ENCODE measurements at places on chromosomes 1 and 21. TPM values are rescaled to one million over a fixed set of nuclear protein-coding genes. Genes with fewer than 3 reads are reported as not detected.

The SERTAD4 gene
- 71.7 TPM for total RNA-seq

The APCS gene
- total RNA-seq = not detected

The KIF2C gene
- total RNA-seq = 6.2 TPM

The ANKRD65 gene
- total RNA-seq = not detected

The SOX13 gene
- total RNA-seq = 9.1 TPM

The GSTM5 gene
- total RNA-seq = not detected

The NPHS2 gene
- not detected for total RNA-seq

The MCOLN3 gene
- total RNA-seq = not detected

The SLC50A1 gene
- 37.9 TPM for total RNA-seq

The HSD3B1 gene
- total RNA-seq = not detected

The HUNK gene
- total RNA-seq = 0.92 TPM

The MAP3K21 gene
- 0.17 TPM for total RNA-seq

The SF3B4 gene
- total RNA-seq = 54.7 TPM

The THEM5 gene
- not detected for total RNA-seq

The OR2T33 gene
- total RNA-seq = not detected

The IKBKE gene
- 10.5 TPM for total RNA-seq

- H3K27ac ChIP-seq = no peak overlapping the region
- H3K4me1 ChIP-seq = no peaks in the 10 kb centered on the region
- H3K27me3 ChIP-seq = peaks cover 8% of the 10 kb centered on the region
- no peak overlapping the region for H3K4me3 ChIP-seq
Measured at GRCh38 chr1:9093581-9093980, 24.1 kb upstream of the SLC2A5 start.

GRCh38 chr1:73998348-73998959, 199.5 kb downstream of the LRRIQ3 start:
- no peak for DNase-seq
- H3K36me3 ChIP-seq = no peaks in the 10 kb centered on the region
- no peak overlapping the region for H3K4me3 ChIP-seq
- H3K27me3 ChIP-seq = peaks cover 14% of the 10 kb centered on the region
- no peak overlapping the region for H3K27ac ChIP-seq
- no peaks in the 10 kb centered on the region for H3K4me1 ChIP-seq

GRCh38 chr1:108125312-108126138, 74.6 kb downstream of the SLC25A24 start:
- peaks cover 2% of the 10 kb centered on the region for H3K27me3 ChIP-seq
- no peak overlapping the region for H3K27ac ChIP-seq
- H3K4me3 ChIP-seq = no peak overlapping the region

- DNase-seq = no peak
- no peaks in the 10 kb centered on the region for H3K27me3 ChIP-seq
- H3K36me3 ChIP-seq = peaks cover 9% of the 10 kb centered on the region
- no peak overlapping the region for H3K27ac ChIP-seq
Measured at GRCh38 chr1:23810818-23811540, 10.4 kb upstream of the GALE start.

- peaks cover 12% of the 10 kb centered on the region for H3K4me1 ChIP-seq
- DNase-seq = no peak
- H3K36me3 ChIP-seq = peaks cover 8% of the 10 kb centered on the region
- no peaks in the 10 kb centered on the region for H3K27me3 ChIP-seq
- H3K4me3 ChIP-seq = no peak overlapping the region
Measured at GRCh38 chr1:40627987-40628902, 37.2 kb downstream of the RIMS3 start.

DNA sequence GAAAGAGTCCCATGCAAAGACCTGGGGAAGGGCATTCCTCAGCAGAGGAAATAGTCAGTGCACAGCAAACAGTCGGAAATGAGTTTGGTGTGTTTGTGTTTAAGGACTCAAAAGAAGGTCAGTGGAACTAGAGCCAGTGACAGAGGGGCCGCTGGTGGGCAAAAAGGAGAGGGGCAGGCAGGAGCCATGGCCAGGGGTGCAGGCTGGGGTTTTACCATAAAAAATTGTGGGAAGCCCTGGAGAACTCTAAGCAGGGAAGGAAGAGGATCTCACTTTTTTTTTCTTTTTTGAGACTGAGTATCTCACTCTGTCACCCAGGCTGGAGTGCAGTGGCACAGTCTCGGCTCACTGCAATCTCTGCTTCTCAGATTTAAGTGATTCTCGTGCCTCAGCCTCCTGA, 33.7 kb upstream of the TARDBP start:
- peaks cover 40% of the 10 kb centered on the region for H3K4me1 ChIP-seq
- peaks cover 11% of the 10 kb centered on the region for H3K27me3 ChIP-seq

DNA sequence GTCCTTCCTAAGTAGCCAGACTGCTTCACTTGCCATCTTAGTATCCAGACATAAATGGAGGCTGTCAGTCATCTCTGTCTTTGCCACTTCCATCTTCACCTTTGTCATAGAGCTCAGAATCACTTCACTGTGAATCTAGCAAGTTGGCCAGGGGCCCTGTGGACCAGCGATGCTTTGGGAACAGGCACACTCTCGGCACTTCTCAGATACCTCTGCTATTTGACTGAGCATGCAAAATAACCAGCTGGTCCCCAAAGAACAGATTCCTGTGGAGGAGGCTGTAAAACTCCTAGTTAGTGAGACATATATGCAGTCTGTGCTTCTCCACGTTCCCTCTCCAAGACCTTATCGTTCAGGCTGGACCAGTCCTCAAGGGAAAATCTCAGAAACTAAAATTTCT, 76.8 kb upstream of the COA6 start:
- no peak overlapping the region for H3K4me3 ChIP-seq
- no peak overlapping the region for H3K27ac ChIP-seq
- peaks cover 26% of the 10 kb centered on the region for H3K27me3 ChIP-seq
- H3K4me1 ChIP-seq = no peaks in the 10 kb centered on the region

DNA sequence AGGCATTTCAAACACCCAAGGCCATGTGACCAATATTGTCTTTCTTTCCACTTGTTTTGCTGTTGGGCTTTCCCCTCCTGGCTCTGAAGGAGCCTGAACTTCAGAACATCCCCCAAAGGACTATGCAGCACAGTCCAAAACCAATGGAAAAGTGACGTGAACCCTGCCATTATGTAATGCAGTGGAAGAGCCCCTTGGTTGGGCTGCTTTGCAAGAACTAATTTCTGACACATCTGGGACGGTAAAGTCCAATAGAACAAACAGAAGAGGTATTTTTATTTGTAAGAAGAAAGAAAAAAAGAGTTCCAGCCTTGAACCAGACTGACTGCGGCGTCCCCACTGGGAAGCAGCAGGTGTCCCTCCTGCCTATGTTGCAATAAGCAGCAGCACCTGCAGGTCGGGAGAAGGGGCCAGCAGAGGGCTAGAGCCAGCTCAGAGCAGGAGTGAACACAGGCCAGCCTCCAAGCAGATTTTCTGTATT, 116.7 kb downstream of the CDC7 start:
- H3K4me1 ChIP-seq = peaks cover 4% of the 10 kb centered on the region
- H3K27ac ChIP-seq = no peak overlapping the region
- DNase-seq = no peak
- H3K4me3 ChIP-seq = no peak overlapping the region
- peaks cover 3% of the 10 kb centered on the region for H3K36me3 ChIP-seq
- H3K27me3 ChIP-seq = peaks cover 14% of the 10 kb centered on the region

GRCh38 chr21:25176637-25177412, 430.5 kb downstream of the MRPL39 start:
- H3K36me3 ChIP-seq = no peaks in the 10 kb centered on the region
- H3K27me3 ChIP-seq = no peaks in the 10 kb centered on the region
- no peaks in the 10 kb centered on the region for H3K4me1 ChIP-seq
- no peak for DNase-seq
- H3K4me3 ChIP-seq = no peak overlapping the region

- H3K4me1 ChIP-seq = peaks cover 56% of the 10 kb centered on the region
- peak; percentile 96 for DNase-seq
- peak within 1 kb of the TSS; percentile 98 for H3K27ac ChIP-seq
- peak within 1 kb of the TSS; percentile 97 for H3K4me3 ChIP-seq
Measured at GRCh38 chr1:31938184-31938975, at the start of gene PTP4A2. Gene PTP4A2 (minus strand): TSS chr1:31938368. CDS start chr1:31919065, 19,303 bp downstream.

GRCh38 chr1:238624776-238625175, 734.1 kb upstream of the ZP4 start:
- H3K4me3 ChIP-seq = no peak overlapping the region
- H3K4me1 ChIP-seq = peaks cover 9% of the 10 kb centered on the region
- DNase-seq = no peak
- no peak overlapping the region for H3K27ac ChIP-seq

DNA sequence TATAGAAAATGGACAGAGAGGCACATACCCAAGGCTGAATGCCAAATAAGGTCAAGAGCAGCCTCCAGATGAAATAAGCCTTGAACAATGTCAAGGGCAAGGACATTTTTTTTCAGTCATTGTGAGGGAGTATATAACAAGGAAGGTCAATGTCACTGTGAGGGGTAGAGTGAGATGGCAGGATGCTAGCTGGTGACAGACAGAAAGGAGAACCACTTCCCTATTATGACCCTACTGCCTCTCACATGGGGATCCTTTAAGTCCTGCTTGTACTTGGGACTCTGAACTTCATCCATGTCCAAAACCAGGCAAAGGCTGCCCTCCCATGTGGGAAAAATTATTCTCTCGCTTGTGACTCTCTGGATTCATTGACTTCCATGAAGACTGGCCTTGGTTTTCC, 119.5 kb upstream of the COA6 start:
- H3K27me3 ChIP-seq = peaks cover 1% of the 10 kb centered on the region
- no peak overlapping the region for H3K27ac ChIP-seq
- no peaks in the 10 kb centered on the region for H3K4me1 ChIP-seq
- no peak overlapping the region for H3K4me3 ChIP-seq
- no peak for DNase-seq

GRCh38 chr1:39625462-39626273, 13.8 kb downstream of the HEYL start:
- H3K27ac ChIP-seq = peak overlapping the region; percentile 95
- H3K4me1 ChIP-seq = peaks cover 57% of the 10 kb centered on the region
- H3K4me3 ChIP-seq = peak overlapping the region; percentile 52
- no peak for DNase-seq
- no peaks in the 10 kb centered on the region for H3K27me3 ChIP-seq

- H3K4me1 ChIP-seq = no peaks in the 10 kb centered on the region
- DNase-seq = no peak
- no peaks in the 10 kb centered on the region for H3K27me3 ChIP-seq
- H3K36me3 ChIP-seq = no peaks in the 10 kb centered on the region
Measured at GRCh38 chr1:166082601-166083000, 84.2 kb downstream of the FAM78B start.

- H3K4me1 ChIP-seq = peaks cover 14% of the 10 kb centered on the region
- no peaks in the 10 kb centered on the region for H3K27me3 ChIP-seq
Measured at GRCh38 chr1:21696931-21697330, 27.8 kb upstream of the RAP1GAP start.

DNA sequence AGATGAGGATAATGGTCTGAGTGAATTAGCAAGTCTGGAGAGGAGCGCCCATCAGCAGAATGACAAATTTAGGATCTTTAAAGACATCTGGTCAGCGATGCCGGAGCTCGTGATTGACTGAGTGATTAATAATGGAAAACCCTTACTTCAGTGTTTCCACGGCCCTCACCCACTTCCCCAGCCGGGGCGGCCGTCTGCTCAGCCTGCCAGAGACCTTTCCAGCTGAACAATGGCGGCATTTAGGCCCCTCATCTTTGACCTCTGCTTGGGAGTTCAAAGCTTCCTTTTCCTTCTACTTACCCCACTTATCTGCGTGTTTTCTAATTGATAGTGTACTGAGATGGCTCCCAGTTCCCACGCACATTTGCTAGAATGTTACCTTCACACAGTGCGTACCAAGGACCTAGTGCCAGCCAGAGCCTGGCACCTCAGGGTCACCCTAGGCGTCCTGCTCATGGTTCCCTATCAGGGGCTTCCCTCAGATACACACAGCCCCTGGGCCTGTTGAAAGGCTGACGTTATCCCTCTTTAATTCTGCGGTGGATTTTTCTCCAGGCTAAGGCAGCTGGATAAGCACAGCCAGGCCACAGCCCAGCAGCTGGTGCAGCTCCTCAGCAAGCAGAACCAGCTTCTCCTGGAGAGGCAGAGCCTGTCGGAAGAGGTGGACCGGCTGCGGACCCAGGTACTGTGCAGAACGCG, 232.8 kb downstream of the SDCCAG8 start:
- no peaks in the 10 kb centered on the region for H3K27me3 ChIP-seq
- H3K27ac ChIP-seq = no peak overlapping the region
- no peak overlapping the region for H3K4me3 ChIP-seq
- peaks cover 1% of the 10 kb centered on the region for H3K36me3 ChIP-seq
- no peak for DNase-seq

- H3K27me3 ChIP-seq = no peaks in the 10 kb centered on the region
- no peaks in the 10 kb centered on the region for H3K36me3 ChIP-seq
- no peak for DNase-seq
- no peak overlapping the region for H3K4me3 ChIP-seq
- no peak overlapping the region for H3K27ac ChIP-seq
Measured at GRCh38 chr1:5239911-5240310, 585.5 kb downstream of the AJAP1 start.

- H3K27me3 ChIP-seq = peaks cover 30% of the 10 kb centered on the region
- no peak overlapping the region for H3K27ac ChIP-seq
- DNase-seq = no peak
- peaks cover 2% of the 10 kb centered on the region for H3K36me3 ChIP-seq
Measured at GRCh38 chr1:10890491-10891071, 94.1 kb upstream of the CASZ1 start.

DNA sequence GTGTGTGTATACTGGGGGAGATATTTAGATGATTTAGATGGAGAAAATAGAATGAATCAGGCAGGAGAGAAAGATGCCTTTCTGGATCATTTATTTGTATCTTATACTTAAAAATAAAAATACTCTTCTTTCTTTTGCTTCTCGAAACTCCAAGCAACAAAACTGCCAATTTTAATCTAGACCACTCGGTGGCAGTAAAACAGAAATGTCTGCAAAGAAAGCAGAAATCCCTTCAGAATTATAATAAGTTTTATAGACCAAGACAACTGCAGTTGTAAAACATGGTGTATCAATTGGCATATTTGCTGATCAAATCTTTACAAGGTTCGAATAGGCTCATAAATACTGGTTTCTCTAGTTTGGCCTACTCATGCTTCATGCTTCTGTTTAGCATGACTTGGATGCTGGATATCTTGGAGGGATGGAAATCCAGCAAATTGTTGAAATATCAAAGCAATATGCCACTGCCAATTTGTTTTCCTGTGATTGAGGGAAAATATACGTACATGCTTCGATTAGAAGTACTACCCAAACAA, 15.1 kb upstream of the C1orf87 start:
- no peaks in the 10 kb centered on the region for H3K36me3 ChIP-seq
- H3K4me1 ChIP-seq = no peaks in the 10 kb centered on the region
- H3K27ac ChIP-seq = no peak overlapping the region

GRCh38 chr1:201074018-201074417, 38.2 kb downstream of the CACNA1S start:
- H3K4me1 ChIP-seq = peaks cover 4% of the 10 kb centered on the region
- no peaks in the 10 kb centered on the region for H3K36me3 ChIP-seq
- no peak overlapping the region for H3K4me3 ChIP-seq
- no peak for DNase-seq

DNA sequence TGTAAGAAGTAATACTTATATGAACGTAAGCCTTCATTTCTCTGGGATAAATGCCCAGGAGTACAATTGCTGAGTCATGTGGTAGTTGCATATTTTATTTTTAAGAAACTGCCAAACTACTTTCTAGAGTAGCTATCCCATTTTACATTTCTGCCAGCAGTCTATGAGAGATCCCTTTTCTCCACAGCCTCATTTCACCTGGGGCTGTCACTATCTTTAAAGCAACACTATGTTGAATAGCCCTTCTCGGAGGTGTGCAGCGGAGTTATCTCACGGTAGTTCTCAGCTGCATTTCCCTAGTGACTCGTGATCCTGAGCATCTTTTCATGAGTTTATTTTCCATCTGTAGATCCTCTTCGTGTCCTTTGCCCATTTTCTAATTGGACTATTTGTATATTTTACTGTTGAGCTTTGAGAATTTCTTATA, 93.4 kb downstream of the ADARB1 start:
- H3K36me3 ChIP-seq = peaks cover 7% of the 10 kb centered on the region
- no peaks in the 10 kb centered on the region for H3K27me3 ChIP-seq
- DNase-seq = no peak
- peak overlapping the region; percentile 94 for H3K27ac ChIP-seq
- H3K4me1 ChIP-seq = peaks cover 40% of the 10 kb centered on the region
